ENCODE measurements at places on chromosomes 7 and 10.

DNA sequence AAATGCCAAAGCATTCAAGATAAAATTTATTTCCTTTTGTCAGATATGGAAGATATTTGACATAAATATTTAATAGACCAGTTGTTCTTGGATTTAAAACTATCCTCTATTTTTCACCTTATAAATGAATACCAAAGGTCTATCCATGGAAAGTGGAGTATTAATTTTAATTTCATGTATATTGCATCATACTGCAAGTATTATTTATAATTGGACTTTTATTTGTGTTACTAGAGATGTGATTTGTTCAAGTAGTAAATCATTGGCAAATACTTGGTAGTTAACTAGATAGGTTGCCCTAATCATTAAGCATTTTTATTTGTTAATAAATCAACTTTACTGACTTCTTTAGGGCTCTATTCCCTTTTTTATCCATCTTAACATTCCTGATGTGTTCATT, 98.1 kb downstream of the CDC14C start:
- no peak for DNase-seq

DNA sequence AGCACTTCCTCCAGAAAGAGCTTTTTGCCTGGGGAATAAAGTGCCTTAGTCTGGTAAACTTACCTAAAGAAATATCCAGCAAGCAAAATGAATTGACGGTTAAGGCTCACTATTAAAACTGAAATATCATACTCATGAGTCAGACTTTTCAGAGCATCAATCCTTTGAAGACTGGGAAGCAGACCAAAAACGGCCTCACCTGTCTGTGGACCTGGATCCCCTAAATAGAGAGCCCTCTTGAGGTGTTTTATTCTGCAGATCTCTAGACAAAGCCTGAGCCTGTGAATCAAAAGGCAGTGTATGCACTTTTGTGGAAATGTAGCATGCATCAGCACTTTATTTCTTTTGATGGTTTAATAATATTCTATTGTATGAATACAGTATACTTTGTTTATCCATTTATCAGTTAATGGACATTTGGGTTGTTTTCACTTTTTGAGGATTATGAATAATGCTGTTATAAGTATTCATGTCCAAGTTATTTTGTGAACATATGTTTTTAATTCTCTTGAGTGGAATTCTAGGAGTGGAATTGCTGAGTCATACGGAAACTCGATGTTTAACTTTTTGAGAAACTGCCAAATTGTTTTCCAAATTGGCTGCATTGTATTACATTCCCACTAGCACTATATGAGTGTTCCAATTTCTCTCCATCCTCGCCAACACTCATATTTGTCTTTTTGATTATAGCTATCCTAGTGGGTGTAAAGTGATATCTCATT, 449.0 kb upstream of the IGFBP3 start:
- no peak for DNase-seq

DNA sequence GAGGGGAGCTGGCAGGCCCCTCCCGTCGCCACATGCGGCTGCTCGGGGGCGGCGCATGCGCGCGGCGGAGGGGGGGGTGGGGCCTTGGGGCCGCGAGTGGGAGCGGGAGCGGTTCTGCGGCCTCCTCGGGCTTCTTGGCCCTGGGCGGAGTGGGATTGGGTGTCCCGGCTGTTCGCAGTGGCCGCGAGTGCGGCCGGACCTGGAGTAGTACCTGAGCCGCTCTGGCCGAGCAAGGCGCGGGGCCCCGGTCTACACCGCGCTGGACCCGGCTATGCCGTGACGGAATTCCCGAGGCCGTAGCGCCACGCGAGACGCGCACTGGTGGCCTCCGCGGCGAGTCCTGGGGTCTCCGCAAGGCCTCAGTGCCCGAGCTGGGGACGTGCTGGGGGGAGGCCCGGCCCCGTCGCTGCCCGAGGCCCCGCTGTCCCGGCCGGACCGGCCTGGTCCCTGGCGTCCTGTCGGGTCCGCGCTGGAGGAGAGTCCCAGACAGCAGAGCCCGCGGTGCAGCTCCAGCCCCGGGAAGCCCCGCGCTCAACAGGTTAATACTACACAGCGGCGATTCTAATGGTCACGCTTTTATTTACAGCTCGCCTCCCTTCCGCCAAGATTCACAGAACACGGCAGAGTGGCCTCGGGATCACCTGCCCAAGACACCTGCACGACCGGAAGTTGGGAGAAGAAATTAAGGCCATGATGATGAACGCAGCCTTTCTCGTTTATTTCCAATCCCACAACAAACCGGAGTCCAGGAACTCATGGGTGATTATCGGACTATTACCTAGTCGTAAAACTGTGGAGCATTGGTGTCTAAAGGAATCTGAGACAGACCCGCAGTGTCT, 671 bp upstream of the PAXIP1 start:
- peak; percentile 84 for DNase-seq

GRCh38 chr10:23826421-23826820, 382.5 kb upstream of the KIAA1217 start:
- no peak for DNase-seq

DNA sequence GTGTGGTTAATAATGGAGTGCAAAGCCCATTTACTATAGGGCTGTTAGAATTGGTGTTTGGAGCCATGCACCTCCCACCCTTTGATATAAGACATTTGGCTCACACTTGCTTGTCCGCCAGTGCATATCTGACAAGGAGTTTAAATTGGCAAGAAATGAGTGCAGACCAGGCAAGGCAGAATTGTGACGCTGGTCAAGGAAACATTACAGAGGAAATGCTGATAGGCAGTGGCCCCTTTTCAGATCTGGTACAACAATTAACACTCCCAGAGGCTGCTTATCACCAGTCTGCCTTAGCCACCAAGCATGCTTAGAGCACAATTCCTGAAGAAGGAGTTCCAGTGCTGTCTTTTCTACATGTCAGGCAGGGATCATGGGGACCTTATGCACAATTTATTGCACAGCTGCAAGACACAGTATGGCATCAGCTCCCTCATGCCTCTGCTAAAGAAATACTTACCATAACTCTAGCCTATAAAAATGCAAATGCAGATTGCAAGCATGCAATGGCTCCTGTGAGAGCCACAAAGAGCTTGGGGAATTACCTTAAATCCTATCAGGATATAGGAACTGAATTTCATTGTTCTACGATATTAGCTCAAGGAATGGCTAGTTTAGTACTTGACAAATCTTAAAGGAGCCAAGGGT, 35.2 kb downstream of the OR13A1 start:
- DNase-seq: no peak

DNA sequence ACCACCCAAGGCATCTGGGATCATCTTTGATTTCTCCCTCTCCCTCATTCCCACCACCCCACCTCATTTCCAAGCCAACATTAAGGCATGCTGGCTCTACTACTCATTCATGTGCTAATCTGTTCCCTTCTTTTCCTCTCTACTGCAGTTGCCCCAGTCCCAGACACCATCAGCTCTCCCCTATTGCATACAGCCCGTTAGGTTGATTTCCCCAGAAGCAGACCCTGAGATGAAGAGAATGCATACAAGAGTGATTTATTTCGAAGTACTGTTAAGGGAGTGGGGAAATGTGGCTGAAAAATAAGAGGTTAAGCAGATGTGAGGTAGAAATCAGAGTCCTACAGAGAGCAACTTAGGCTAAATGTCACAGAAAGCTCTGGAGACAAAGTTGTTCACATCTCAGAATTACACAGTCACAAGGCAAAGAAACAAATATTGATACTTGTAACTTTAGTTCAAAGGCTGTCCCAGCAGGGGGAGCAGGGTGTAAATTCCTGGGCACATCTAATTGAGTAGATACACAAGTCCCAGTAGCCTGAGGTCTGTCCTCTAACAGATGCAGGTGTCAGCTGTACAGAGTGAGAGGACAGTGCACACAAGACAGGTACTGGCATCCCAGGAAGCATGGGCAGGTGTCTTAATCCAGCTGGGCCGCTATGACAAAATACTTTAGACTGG, 20.9 kb downstream of the AKR1D1 start:
- no peak for DNase-seq

GRCh38 chr10:102679596-102679995, 34.6 kb downstream of the ARL3 start:
- DNase-seq: no peak

GRCh38 chr7:94396037-94396431, 1.3 kb downstream of the COL1A2 start:
- DNase-seq: no peak

GRCh38 chr10:129305046-129305445, 162.0 kb upstream of the MGMT start:
- no peak for DNase-seq

- no peak for DNase-seq
These were observed 275.4 kb downstream of the PARD3 start for GRCh38 chr10:34539533-34540315.

- DNase-seq: no peak
These were observed 49.5 kb downstream of the CREB3L2 start for GRCh38 chr7:137952426-137952805.

DNA sequence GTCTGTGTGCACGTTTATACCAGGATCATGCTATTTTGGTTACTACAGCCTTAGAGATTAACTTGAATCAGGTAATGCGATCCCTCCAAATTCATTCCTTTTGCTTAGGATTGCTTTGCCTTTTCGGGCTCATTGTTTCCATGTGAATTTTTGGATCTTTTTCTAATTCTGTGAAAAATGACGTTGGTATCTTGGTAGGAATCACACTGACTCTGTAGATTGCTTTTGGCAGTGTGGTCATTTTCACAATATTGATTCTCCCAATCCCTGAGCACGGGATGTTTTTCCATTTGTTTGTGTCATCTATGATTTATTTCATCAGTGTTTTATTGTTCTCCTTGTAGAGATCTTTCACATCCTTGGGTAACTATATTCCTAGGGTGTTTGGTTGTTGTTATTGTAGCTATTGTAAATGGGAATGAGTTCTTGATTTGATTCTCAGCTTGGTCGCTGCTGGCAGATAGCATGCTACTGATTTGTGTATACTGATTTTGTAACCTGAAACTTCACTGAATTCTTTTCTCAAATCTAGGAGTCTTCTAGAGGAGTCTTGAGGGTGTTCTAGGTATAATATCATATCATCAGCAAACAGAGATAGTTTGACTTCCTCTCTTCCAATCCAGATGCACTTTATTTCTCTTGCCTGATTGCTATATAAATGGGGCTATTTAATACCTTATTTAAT, 18.2 kb downstream of the SNX8 start:
- DNase-seq: no peak

Data from GM12892 (cell line).